ENCODE measurements at places on chromosomes 7 and 10. TPM values are rescaled to one million over a fixed set of nuclear protein-coding genes. Genes with fewer than 3 reads are reported as not detected.

Gene BEND7
- 99.2 TPM for total RNA-seq

Gene OR2A42
- not detected for total RNA-seq

Gene ADIRF
- 461 TPM for total RNA-seq

Gene UTF1
- total RNA-seq = not detected

GRCh38 chr10:49598164-49598856, 11.8 kb upstream of the SLC18A3 start:
- no peak for DNase-seq

DNA sequence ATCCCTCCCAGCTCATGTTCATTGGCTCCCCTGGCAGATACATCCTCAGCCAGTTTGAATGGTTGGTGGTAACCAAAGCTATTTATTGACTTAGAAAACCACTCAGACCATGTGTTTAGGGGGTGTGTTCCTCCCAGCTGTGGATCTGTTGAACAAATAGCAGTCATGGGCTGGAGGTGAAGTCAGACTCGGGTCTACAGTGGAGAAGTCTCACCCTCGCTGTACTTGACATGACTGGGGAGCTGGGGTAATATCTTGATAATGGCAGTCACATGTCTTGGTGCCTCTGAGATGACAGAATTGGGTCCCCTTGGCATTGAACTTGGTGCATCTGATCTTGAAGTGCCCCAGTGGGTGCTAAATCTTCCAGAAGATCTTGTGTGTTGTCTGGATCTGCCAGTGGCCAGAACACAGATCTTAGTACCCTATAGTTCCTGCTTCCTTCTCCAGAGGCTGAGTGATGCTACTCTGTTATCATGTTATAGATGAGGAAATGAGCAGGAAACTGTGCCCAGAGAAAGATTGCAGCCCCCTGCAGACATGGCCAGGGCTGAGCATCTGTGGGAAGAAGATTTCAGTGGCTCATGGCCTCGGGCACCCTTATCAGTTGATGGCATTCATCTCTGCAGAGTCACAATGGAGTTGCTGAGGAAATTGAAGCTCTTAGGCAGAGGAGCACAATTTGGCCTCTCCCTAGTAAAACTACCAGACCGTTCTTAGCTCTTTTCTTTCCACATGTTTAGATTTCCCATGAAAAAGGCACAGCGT, 50.4 kb downstream of the ADRA2A start:
- DNase-seq = no peak

All from Peyer's patch (tissue), 4 donors.